ENCODE measurements at places on chromosomes 12 and 14.

DNA sequence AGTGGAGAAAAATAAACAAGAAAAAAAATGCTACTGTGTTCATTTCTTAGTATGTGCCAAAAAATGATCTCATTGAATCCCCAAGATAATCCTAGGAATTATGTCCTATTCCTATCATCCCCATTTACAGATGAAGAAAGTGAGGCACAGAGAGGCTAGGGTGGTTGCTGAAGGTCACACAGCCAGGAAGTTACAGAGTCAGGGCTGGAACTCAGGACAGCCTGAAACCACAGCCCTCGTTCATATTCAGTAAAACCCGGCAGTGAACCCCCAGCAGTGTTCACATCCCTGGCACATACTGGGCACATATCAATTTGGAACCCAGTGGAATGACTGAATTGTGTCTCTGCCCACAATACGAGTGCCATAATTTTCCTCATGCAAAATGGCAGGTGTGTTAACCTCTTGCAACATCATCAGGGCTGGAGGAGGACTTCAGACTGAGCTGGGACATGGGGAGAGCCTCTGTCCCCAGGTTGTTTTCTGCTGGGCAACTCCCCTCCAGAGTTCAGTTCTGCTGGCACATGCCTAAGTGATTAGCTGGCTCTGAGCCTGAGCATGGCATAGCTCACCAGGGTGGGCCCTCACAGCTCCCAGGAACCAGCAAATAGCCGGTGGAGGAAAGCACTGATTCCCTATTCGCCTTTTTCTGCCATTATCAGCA, 2.0 kb upstream of the PPP1CC start:
- DNase-seq: no peak

DNA sequence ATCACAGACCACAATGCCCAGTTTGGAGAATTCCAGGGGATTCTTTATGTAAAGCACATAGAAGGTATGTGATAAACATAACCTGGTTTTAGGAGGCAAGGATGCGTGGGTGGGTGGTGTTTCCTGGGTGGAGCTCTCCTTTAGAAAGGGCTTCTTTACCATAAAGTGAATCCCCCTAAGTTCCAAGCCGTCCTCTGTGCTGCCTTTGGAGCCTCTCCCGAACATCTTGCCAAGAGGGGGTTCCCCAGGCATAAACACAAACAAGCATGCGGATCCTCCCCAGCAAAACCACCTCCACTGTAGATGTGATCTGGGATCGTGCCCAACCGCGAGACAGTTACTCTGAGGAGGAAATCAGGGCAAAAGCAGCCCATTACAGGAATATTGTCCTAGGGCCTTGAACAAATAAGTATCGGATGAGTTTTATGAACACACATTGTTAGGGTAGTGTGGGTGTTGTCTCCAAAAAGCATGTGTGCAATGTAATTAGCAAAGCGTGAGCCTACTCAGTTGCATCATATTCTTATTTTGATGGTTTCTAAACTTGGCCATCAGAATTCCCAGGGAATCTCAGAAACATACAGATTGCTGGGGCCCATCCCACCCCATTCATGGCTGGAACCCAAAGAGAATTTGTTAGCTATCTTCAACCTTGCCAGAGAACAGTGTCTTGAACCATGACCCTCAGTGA, 48.8 kb upstream of the CORO1C start:
- DNase-seq: no peak

GRCh38 chr12:96237465-96238077, 43.4 kb downstream of the ELK3 start:
- no peak for DNase-seq

- DNase-seq: no peak
Measured at GRCh38 chr12:98470469-98471082, 44.8 kb upstream of the TMPO start.

GRCh38 chr12:108604208-108604941, 6.5 kb upstream of the TMEM119 start:
- no peak for DNase-seq

DNA sequence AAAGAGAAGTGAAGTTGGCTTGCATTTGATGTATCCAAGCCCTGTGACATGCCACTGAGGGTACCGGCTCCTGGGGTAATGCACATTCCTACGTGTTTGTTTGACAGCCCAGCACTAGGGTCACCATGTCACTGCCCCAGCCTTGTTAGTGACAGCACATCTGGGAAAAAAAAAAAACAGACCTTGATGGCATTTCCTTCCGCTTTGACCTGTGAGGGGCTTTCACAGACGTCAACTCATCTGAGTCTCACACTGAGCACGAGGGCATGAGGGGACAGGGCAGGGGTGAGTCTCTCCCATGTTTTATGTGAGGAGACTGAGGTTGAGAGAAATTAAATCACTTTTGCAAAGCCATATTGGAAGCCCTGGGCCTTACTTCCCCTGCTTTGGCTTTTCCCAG, 111.5 kb downstream of the NUAK1 start:
- DNase-seq: no peak

DNA sequence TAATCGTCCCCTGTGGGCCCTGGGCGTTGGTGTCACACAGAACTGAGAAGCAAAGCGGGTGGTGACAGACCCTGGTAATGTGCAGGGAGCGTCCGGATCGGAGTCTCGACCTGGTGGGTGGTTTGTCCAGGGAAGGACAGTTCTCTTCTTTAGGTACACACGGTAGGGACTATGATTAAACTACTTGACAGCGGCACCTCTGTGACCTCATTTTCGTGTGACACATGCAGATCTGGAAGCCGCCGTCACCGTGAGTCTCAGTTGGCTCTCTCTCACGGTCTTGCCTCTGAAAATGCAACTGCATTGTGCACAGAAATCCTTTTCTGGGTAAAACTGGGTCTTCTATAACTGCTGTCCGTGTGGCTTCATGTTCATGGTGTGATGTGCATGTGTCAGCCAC, 32.1 kb downstream of the XRCC3 start:
- DNase-seq: no peak

DNA sequence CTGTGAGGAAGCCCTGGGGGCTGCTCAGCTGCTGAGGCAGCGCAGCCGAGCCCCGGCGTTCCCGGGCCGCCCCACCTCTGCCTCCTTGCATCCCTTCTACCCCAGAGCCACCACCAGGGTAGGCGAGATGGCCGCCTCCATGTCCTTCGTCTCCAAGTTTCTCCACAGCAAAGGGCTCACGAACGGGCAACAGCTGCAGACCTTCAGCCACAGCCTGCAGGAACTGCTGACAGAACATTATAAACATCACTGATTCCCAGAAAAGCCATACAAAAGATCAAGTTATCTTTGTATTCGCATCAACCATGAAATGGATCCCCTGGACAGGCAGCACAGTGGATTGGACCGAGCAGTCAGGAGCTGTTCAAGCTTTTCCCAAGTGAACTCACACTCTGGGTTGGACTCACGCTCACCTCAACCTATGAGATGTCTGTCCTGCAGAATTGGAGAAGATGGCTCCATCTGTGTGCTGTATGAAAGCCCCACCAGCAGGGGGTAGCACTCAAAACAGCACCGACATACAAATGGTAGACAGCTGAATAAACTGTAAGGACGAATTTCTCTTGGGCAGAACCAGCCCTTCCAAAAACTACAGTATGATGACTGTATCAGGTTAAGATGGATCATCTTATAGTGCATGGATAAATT, 19.4 kb upstream of the A2M start:
- no peak for DNase-seq

GRCh38 chr12:45718306-45718705, 11.2 kb upstream of the ARID2 start:
- no peak for DNase-seq

- no peak for DNase-seq
Measured at GRCh38 chr12:118650586-118650960, 274.2 kb downstream of the SUDS3 start.

- no peak for DNase-seq
Measured at GRCh38 chr12:951176-951575, 1.7 kb upstream of the RAD52 start.

DNA sequence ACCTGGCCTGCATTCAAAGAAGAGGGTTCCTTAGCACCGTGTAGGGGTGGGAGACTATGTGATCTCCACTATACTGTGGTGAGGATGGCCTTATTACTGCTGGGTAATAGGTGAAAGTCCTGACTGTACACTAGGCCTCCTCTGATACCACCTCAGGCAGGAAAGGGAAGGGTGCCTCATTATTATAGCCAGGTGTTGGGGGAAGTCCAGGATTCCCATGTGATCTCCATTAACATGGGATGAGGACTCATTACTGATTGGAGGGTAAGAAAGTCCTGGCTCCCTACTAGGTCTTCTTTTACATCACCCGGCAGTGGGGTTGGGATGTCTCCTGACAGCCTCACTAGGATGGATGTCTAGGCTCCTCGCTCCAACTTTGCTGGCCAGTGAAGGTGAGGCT, 252.1 kb downstream of the LRIG3 start:
- DNase-seq: no peak

DNA sequence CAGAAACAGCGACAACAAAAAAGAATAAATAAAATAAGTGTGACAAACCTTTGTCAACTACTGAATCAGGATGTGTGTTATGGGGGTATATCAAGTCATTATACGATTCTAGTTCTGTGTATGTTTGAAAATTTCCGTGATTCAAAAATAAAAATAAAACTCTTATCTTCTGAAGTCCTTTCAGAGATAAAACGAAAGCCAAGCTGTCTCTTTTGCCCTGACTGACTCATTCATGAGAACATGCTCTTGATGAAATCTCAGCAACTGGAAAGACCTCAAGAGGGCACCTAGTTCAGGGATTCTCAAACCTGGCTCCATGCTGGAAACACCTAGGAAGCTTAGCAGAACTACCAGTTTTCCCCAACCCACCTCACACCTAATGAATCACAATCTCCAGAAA, 9.2 kb downstream of the FOXN3 start:
- no peak for DNase-seq

DNA sequence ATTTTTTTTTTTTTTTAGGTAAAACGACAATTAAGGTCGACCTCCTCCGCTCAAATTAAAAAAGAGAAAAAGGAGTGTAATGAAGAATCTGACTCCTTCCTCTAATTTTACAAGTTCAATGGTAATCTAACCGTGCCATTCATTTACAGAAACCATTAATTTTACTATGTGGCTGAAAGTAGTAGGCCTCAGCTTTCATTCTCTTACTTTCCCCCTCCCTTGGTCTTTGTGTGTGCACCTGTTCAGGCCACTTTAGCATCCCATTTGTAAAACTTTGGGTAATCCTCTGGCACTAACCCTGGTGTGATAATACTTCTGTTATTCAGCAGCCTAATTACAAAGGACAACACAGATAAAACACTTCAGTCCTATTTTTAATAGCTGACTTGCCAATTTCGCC, 128.1 kb downstream of the ASCL1 start:
- no peak for DNase-seq

Measured in cerebellar nuclear complex (tissue), 1 donor.